Myocyte (in vitro differentiated cells): ENCODE measurements at places on chromosomes 13 and 19. TPM values are rescaled to one million over a fixed set of nuclear protein-coding genes. Genes with fewer than 3 reads are reported as not detected.

GRCh38 chr19:19076476-19076875, 12.7 kb downstream of the SLC25A42 start:
- DNase-seq = no peak

DNA sequence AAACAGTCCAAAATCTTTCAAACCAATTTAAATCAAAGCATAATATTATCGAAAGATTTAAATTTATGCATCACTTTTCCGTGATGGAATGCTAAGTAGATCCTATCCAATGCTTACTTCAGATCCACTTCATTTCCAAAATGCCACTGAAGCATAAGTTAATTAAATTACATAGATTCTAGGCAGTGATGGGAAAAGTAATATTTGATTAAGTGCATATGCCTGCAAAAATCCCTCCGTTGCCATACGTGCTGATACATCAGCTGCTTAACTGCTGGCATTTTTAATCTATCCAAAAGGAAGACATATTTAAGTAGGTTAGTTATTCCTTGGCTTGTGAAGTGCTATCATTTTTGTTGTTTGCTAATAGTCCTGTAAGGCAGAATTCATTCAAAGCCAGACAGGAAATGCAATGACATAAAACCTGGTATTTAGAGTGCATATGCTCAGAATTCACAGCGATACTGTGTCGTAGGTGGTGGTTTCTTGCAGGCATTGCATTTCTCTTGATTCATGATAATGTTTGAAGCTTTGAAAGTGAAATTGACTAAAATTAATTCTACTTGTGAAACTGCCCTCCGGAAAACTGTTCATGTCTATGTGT, 738.3 kb upstream of the GPC6 start:
- DNase-seq = no peak

GRCh38 chr13:110323172-110323891, 16.2 kb downstream of the COL4A2 start:
- DNase-seq = peak; percentile 71

ZNF577 gene
- 7.5 and 8.4 TPM in 2 replicates for total RNA-seq

- no peak for DNase-seq
Observed at GRCh38 chr13:28586439-28587173, 72.3 kb upstream of the POMP start.

DNA sequence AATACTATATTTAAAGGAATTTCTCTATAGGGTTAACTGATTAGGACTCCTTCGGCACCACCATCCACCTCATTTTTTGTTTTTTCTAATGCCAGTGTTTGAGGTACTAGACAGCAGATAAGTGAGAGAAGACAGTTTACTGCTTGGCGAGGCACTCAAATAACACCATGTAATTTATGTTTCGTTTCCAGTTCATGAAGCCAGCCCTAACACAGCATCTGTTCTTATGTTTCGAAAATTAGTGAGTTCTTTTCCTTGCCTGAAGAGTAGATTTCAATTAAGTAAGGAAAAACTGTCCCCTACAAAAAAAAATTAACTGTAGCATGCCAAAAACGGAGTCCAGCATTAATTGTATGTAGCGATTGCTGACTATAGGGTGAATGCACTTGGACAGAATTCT, 409.1 kb downstream of the TBC1D4 start:
- no peak for DNase-seq

ZNF580 gene
- 10.2 and 14.7 TPM in 2 replicates for total RNA-seq
